ENCODE measurements at places on chromosomes 11 and 22. TPM values are rescaled to one million over a fixed set of nuclear protein-coding genes. Genes with fewer than 3 reads are reported as not detected.

The RAG2 gene
- not detected for total RNA-seq

The OR8B8 gene
- not detected for total RNA-seq

The OR8D1 gene
- total RNA-seq: not detected

The TIMP3 gene
- total RNA-seq: not detected

The PAX6 gene
- not detected for total RNA-seq

The CRYBA4 gene
- total RNA-seq: not detected

The NADSYN1 gene
- total RNA-seq: 101 TPM

The NXPE4 gene
- not detected for total RNA-seq

The SCGB1D2 gene
- not detected for total RNA-seq

The GLYATL1 gene
- not detected for total RNA-seq

The STX3 gene
- total RNA-seq: 20.1 TPM

The DEPDC7 gene
- total RNA-seq: 0.84 TPM

The POLR3H gene
- total RNA-seq: 49.2 TPM

The FGF4 gene
- not detected for total RNA-seq

The ABCC8 gene
- not detected for total RNA-seq

The OSBPL5 gene
- 3.4 TPM for total RNA-seq

The HBG1 gene
- not detected for total RNA-seq

The MOGAT2 gene
- total RNA-seq: not detected

The JAM3 gene
- total RNA-seq: 4.7 TPM

The MSANTD4 gene
- 21.8 TPM for total RNA-seq

The KCNE3 gene
- total RNA-seq: not detected

The MRGPRX4 gene
- total RNA-seq: not detected

The AGBL2 gene
- total RNA-seq: 4.5 TPM

The BEST1 gene
- total RNA-seq: not detected

The IL18 gene
- not detected for total RNA-seq

The KRTAP5-8 gene
- total RNA-seq: not detected

The MGAT3 gene
- total RNA-seq: 0.90 TPM

The ZNF215 gene
- 3.4 TPM for total RNA-seq

The CHADL gene
- total RNA-seq: 0.47 TPM

The TEAD1 gene
- 0.66 TPM for total RNA-seq

The MS4A7 gene
- total RNA-seq: not detected

The OR4C6 gene
- not detected for total RNA-seq

The SPI1 gene
- not detected for total RNA-seq

The MMP11 gene
- total RNA-seq: 0.70 TPM

The FAM227A gene
- total RNA-seq: 0.71 TPM

The LDHAL6A gene
- not detected for total RNA-seq

The MRGPRX2 gene
- total RNA-seq: 0.12 TPM

The CYB5R3 gene
- total RNA-seq: 76.2 TPM

The TEX12 gene
- total RNA-seq: not detected

The PGR gene
- total RNA-seq: not detected

The CASP1 gene
- total RNA-seq: 18.7 TPM

The SMC1B gene
- total RNA-seq: 0.59 TPM

The APOA4 gene
- total RNA-seq: not detected

The ISX gene
- not detected for total RNA-seq

The CDC42EP2 gene
- total RNA-seq: 3.0 TPM

The CARD16 gene
- total RNA-seq: 9.0 TPM

The OR56A1 gene
- not detected for total RNA-seq

The CYTH4 gene
- 44.9 TPM for total RNA-seq

The CATSPERZ gene
- total RNA-seq: not detected

The RFPL3 gene
- total RNA-seq: not detected

The TTC12 gene
- 5.3 TPM for total RNA-seq

The ANO5 gene
- not detected for total RNA-seq

The CREB3L1 gene
- 0.17 TPM for total RNA-seq

The DEUP1 gene
- not detected for total RNA-seq

The SLC22A6 gene
- total RNA-seq: not detected

The PKNOX2 gene
- not detected for total RNA-seq

The MOV10L1 gene
- not detected for total RNA-seq

The OR52I1 gene
- total RNA-seq: not detected

All from activated CD4-positive, alpha-beta T cell treated with anti-CD3 and anti-CD28 coated beads, Interleukin-2, amount 10 ng/mL, durations not matched to agents 24 days and 14 days (primary cell).